ENCODE measurements at places on chromosomes 11 and 22.
A peak's percentile ranks its signal among the peaks of the same experiment; 100 is the strongest.

- no peak for DNase-seq
Observed at GRCh38 chr11:58647866-58648265, 25.4 kb downstream of the CNTF start.

- DNase-seq: peak; percentile 3
Observed at GRCh38 chr11:70608568-70609470, 210.5 kb downstream of the CTTN start.

DNA sequence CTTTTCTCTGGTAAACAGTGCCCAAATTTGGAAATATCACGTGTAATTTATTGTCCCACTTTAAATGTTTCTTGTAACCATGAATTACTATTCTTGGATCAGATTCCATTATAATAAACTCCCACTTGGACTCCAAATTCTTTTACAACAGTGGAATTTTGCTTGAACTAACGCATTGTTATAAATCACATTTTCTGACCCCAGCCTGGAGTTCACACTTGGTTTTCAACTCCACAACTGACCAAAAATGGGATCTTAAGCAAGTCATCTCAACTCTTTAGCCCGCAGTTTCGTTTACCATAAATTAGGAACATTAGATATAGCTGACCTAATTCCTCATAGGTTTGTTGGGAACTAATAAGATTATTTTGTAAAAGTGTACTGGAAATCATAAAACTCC is 336.8 kb upstream of the NCAM1 start:
- no peak for DNase-seq

GRCh38 chr11:112382561-112382960 is 121.9 kb upstream of the PLET1 start:
- no peak for DNase-seq

DNA sequence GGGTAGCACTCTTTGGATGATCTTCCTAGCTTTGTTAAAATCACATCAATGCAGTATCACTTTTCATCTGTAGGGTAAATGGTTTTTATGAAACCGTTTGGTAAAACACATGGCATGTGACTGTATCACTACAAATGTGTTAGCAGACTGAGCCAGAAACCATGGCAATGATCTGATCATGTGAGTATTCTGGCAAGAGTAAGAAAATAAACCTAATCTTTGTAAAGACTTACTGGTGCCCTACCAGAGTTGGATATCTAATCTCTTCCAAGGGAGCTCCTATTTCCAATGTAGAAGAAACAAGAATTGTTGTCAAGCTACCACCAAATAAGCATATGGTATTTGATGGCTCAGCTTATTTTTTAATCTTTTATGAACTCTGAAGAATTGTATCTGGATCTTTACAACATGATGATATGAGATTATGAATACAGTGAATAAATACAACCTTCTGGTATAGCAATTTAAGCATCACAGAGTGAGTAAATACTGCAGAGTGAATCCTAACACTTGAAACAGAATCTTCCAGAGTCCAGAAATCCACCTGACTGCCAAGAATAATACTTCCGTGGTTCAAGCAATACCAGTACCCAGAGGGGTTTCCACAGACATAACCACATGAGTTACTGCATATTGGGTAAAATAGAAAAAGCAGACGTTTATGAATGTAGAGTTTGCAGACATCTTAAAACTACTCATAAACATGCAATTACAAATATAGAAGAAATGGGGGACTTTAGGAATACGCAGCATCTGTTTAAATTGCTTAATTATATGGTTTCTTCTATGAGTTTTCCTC is 238.8 kb downstream of the TTC28 start:
- no peak for DNase-seq

DNA sequence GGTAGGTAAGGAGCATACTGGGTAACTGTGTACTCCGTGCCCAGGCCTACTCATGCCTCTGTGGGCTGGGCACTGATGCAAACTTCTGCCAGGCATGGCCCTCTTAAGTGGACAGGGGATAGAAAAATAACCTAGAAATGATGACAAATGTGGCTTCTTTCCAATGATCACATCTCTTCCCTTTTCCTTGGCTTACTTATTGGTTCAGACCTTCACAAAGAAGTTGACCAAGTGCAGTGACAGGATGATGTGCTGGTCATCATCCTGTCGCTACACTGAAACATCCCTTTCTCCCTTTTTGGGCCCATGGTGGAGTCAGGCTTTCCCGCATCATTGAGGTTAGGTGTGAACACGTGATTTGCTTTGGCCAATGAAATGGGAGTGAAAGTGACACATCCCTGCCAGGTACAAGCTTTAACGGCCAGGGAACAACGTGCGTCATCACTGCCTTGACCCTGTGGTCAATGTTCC is 31.8 kb upstream of the APOBEC3A start:
- DNase-seq: no peak

- no peak for DNase-seq
Observed at GRCh38 chr11:28566339-28567089, 458.3 kb downstream of the METTL15 start.

DNA sequence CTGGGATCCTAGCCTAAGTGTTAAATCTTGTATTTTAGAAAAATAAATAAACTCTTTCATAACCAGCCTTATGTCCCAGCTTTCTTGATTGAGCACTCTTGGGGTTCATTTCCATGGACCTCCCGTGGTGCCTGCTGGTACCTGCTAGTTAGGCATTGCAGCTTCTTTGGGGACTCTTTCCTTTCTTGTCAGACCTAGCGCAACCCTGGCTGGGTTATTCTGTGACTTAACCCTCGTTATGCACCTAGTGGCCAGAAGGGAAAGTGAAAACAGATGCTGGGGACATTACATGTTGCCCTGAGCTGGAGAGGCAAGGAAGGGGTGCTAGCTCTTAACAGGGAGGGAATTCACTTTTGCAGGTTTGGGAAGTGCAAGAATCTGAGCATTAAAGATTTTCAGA is 46.8 kb downstream of the APIP start:
- DNase-seq: no peak

DNA sequence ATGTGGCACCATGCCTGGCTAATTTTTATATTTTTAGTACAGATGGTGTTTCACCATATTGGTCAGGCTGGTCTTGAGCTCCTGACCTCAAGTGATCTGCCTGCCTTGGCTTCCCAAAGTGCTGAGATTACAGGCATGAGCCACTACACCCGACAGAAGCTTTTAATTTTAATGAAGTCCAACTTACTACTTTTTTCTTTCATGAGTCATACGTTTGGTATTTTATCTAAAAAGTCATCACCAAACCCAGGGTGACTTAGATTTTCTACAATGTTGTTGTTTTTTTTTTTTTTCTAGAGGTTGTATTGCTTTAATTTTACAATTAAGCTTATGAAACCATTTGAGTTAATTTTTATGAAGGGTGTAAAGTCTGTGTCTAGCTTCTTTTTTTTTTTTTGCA is 34.9 kb downstream of the JRKL start:
- DNase-seq: no peak

DNA sequence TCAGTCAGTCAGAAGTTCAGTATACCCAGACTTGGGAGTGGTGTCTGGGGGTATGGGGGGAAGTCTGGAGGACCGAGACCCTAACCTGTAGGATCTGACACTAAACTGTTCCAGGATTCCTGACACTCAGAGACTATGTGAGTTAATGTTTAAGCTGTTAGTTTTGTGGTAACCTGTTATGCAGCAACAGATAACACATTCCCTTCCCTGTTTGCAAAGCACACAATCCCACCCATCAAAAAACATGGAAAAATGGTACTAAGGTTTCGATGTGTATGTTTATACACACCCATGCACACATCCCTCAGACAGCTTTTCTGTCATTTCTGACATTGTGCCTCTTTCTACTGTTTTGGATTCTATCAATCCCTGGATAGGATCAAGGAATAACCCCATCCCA is 27.6 kb downstream of the ZNF280B start:
- DNase-seq: no peak

GRCh38 chr22:36376265-36376664 is 11.5 kb downstream of the MYH9 start:
- no peak for DNase-seq

DNA sequence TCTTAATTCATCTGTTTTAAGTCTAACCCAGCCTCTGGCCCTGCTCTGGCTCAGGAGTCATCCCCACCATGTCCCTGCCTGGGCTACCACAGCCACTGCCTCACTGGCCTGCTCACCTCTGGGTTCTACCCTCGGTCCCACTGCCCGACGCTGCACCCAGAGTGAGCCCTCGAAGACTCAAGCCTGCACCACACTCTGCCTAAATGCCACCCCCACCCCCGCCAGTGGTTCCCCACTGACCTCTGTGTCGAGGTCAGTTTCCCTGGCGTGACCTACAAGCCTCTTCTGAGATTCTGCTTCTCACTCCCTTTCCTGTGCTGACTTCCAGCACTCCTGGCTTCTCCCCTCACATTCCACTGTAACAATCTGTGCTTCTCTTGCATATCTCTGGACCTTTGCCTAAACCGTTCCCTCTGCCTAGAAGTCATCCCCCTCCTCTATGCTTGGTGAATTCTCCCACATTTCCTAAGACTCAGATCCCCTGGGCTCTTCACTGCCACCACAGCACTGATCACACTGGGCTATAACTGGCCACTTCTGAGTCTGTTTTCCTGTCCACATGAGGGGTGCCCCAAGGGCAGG is 12.5 kb upstream of the PDE2A start:
- DNase-seq: no peak

- no peak for DNase-seq
Observed at GRCh38 chr11:1453611-1454034, 33.0 kb downstream of the MOB2 start.

GRCh38 chr11:8368194-8368593 is 104.5 kb upstream of the LMO1 start:
- DNase-seq: no peak

DNA sequence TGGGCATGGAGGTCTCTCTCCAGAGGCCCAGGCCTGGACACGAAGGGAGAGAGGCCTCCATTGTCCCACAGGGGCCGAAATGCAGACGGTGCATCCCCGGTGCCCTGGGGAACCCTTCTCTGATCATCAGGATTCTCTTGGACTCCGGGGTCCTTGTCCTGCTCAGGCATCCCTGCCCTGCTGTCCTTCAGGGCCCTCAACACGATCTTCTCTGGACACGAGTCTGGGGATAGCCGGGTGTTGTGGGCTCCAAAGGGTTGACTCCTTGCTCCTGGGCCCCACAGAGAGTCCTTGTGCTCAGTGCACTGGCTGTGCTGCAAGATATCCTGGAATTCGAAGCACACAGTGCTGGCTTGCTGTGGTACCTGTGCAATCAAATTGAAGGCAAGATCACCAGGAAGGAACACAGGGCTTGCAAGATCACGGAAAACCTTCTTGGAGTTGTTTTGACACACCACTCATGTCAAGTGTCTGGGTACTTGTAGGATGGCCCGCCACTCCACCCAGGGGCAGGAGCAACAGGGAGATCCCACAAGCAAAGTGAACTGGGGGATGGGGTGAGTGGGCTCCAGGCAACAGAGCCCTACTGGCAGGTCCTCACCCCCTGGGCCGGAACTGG is 61.3 kb upstream of the PRODH start:
- DNase-seq: no peak

DNA sequence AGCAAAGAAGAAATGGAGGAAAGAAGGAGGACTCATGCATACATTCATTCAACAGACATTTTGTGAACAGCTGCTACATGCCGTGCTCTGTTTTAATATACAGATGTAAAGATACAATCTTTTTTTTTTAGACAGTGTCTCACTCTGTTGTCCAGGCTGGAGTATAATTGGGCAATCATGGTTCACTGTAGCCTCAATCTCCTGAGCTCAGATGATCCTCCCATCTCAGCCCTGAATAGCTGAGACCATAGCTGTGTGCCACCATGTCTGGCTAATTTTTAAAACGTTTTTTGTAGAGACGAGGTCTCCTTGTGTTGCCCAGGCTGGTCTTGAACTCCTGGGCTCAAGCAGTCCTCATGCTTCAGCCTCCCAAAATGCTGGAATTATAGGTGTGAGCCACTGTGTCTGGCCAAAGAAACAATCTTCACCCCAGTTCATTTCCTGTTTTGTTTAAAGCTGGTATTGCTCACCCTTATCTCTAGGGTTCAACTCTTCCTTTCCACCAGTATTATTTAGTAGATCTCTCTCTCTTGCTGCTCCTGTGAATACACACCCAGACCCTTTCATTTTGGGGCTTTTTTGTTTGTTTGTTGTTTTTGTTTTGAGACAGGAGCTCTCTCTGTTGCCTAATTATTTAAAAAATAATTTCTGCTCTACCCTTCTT is 69.8 kb downstream of the RNF169 start:
- no peak for DNase-seq

GRCh38 chr11:30454541-30454940 is 131.6 kb downstream of the MPPED2 start:
- no peak for DNase-seq

DNA sequence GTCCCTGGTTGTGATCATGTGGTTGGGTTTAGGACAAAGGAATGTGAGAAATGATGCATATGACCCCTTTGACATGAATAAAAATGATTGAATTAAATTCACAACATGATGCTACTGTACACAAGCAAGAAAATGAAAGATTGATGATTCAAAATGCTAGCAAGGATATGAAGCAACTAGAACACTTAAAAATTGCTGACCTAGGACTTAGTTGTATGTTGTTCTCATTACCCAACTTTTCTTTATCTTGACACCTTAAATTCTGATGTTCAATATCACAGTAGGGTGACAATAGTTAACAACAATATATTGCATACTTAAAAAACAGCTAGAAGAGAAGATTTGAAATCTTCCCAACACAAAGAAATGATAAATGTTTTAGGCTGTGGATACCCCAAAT is 20.6 kb downstream of the OR52A5 start:
- no peak for DNase-seq

GRCh38 chr11:68314203-68315170 is 2.1 kb downstream of the LRP5 start:
- DNase-seq: no peak

DNA sequence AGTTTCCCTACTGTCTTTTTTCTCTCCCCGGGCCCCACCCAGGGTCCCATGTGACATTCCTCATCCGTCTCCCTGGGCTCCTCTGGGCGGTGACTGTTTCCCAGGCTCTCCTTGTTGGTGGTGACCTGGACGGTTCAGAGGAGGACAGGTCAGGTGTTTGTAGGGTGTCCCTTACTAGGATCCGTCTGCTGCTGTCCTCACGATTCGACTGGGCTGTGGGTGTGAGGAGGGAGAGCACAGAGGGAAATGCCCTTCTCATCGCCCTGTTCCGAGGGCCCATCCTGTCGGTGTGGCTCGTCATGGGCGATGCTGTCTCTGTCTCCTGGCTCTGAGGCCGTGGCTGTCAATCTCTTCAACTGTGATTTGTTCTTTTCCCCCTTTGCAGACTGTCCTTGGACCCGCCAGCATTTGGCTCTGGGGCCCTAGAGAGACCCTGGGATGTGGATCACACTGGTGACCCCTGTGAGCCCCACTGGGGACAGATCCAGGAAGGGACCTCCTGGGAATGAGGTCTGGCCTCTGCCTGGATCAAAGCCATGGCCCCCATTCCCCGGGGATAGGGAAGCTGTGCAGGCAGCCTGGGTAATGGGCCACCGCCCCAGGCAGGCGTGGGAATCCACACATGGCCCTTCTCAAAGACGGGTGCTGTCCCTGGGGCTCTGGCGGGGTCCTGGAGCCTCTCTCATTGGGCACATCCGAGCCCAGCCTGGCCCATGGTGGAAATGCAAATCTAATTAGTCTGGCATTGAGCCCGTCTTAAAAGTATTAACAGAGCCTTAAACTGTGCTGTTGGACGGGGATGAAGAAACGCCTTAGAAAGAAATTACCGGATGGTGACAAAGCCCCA is 46.8 kb upstream of the KCNQ1OT1 start:
- DNase-seq: no peak

GRCh38 chr11:89495951-89496350 is 4.8 kb upstream of the NOX4 start:
- no peak for DNase-seq
